ELF-1 (cell line): ENCODE measurements at places on chromosomes 4 and X.

GRCh38 chrX:40722930-40723329, 12.4 kb downstream of the MED14 start:
- no peak for DNase-seq

DNA sequence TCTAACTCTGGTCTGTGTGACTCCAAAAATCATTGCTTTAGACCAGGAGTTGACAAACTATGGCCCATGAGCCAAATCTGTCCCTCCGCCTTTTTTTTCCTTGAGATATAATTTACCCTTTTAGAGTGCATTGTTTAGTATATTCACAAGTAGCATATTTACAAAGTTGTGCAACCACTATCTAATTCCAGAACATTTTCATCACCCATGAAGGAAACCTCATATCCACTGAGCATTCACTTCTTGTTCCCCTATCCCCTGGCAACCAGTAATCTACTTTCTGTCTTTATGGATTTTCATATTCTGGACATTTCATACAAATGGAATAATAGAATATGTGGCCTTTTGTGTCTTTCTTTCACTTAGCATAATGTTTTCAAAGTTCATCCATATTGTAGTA, 67.4 kb upstream of the CITED1 start:
- DNase-seq: no peak

GRCh38 chr4:48127682-48128404, 6.2 kb downstream of the TXK start:
- DNase-seq: peak; percentile 95

GRCh38 chr4:106978046-106978774, 57.9 kb downstream of the DKK2 start:
- peak; percentile 36 for DNase-seq

DNA sequence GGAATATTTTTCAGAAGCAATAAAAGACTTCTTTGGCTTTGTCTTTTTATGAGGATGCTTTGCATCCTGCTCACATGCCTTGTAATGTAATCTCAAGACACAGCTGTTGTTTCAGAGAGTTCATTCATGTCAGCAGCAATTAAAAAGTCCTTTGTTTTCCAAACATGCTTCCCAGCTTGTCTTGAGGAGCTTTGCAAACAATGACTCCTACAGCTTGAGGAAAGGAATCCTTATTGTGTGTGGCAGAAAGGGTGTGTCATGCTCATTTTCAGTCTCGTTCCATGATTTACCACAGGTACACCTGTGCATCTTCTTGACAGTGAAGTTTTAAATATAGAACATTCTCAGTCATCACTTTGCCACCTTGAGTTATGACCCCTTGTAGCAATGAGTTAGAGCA, 139.2 kb upstream of the AADAT start:
- no peak for DNase-seq

DNA sequence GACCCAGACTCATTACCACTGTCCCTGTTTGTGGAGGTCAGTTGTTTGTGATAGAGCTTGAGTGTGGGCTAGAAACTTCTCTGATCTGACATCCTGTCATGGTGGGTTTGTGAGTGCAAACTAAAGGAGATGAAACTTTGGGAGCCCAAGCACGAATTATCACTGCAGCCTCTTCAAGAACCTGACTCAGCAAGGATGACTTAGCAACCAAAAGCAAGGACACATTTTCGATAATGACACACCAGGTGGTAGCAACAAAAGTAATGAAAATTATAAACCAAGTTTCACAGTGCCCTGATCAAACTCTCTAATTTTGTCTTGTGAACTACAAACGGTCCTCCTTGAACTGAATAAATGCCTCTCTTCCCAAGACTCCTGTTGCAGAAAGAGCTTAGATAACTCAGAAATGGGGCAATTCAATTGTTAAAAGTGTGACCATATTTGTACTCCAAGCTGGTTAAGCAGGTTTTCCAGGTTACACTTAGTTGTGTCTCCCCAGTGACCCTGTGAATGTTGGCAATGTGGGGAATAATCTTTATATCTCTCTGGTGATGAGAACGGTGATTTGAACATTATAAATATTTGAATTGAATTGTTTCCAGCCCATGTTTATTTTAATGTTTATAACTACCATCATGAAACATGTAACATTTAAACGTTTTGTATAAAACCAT, 52.6 kb upstream of the ATP8A1 start:
- no peak for DNase-seq

DNA sequence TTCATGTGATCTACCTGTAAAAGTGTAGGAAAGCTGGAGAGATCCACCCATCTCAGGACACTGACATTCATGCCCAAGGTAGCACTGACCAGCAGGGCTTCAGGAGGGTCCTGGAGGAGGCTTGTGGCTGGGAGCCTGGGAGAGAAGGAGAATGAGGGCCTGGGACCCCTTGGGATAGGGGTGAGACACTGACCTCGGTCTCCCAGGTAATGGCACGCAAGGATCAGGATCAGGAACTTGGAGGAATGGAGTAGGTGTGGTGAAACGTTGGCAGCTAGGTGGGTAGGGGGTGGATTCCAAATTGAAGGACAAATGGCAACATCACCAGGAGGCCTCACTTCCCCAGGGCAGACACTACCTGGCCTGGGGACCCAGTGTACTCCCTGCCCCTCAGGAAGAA, 12.4 kb upstream of the RGS12 start:
- DNase-seq: no peak

GRCh38 chr4:138181287-138181686, 60.9 kb downstream of the SLC7A11 start:
- DNase-seq: no peak

DNA sequence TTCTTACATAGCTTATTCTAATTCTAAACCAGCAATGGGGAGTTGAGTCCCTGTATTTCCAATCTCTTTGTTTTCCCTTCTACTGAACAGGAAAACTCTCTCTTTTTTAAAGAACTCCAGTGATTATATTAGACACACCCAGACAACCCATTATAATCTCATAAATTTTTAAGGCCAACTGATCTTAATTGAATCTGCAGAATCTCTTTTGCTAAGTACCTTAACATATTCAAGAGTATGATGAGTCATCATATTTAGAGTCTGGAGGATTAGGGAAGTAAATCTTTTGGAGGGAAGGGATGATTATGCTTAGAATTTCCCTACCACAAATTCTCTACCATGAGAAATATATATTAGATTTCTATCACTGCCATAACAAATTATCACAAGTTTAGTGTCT, 705.1 kb downstream of the CENPC start:
- DNase-seq: no peak

DNA sequence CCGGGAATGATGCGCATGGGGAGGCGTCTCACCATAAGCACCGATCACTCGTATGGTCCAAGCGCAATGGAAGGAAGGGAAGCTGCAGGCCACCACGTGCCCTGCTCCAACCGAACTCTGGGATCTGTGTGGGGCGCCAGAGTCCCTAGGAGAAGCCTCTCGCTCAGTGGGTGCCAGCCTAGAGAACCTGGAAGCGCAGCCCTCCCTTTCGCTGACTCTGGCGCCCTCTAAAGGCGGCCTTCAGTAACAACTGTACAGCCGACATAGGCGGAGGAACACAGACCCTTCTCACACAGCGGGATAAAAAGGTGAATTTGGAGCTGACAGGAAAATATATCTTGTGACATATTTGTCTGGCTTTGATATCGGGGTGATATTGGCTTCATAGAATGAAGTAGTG, 76.0 kb downstream of the INTS6L start:
- peak; percentile 73 for DNase-seq

- DNase-seq: no peak
Measured at GRCh38 chr4:913280-913618, 18.9 kb downstream of the GAK start.

GRCh38 chrX:115373308-115373707, 83.8 kb downstream of the LUZP4 start:
- peak; percentile 19 for DNase-seq

DNA sequence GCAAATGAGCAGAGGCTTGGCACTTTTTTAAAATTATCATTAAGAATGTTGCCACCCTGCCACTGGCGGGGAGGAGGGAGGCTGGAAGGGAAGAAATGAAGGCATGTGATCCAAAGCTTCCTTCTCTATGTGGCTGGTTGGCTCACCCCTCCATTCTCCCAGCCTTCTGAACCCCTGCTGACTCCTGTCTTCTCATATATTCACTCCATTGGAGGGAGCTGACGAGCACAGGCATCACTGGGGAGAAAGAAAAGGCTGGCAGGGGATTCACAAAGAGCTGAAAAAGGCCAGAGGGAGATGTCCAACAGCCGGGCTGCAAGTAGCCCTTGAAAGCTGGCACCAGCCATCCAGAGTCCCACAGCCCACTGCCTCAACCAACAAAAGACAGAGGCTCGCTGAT, 495.6 kb downstream of the BCOR start:
- no peak for DNase-seq

DNA sequence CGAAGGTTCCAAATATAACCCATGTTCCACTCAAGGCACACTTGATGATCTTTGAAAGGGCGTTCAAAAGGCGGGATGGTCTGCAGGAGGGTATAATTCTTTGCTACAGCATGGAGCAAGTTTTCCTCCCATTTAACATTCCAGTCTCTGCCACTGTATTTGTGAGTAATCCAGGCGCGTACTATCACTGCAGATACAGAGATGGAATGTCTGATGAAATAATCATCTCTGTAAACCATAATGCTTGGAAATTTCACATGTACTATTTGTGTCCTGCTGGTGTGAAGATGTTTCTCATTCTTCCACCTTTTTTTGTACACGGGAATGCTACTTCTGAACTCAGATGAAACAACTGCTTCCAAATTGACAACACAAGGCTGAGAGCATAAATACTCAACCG, 15.5 kb downstream of the SEL1L3 start:
- no peak for DNase-seq

- DNase-seq: no peak
Measured at GRCh38 chr4:83342476-83342875, 7.8 kb upstream of the HPSE start.

DNA sequence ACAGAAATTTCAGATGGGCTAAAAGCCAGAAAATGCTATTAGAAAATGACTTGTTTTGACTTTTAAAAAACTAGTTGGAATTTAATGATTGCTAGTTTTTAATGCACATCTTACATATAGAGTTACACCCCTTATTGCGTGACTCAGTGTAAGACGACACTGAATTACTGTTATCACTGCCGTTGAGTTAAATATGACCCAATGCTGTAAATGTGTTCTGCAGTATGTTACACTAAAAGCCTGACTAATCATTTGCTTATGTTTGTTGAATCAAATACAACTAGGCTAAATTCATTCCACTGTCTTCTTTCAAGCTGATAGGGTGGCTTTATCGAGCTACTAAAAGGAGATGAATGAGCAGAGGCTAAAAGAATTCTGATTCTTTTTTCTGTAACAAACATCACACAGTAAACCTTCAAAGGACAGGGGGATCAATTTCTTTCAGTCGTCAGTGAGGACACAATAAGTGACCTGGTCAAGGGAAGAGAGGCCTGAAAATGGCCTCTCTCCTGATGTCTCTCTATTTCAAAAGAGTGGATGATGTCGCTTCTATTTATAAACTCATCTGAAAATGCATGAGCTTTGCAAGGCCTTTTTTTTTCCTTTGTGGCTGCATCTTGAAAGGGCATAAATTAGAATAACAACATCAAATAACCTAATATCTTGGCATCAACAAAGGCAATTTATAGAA, 142.2 kb upstream of the KCNIP4 start:
- DNase-seq: no peak

GRCh38 chrX:53287493-53288138, 6.2 kb upstream of the IQSEC2 start:
- DNase-seq: peak; percentile 23

- peak; percentile 1 for DNase-seq
Measured at GRCh38 chr4:69881173-69881773, 21.3 kb upstream of the SULT1E1 start.

GRCh38 chr4:3200423-3201090, 48.4 kb upstream of the MSANTD1 start:
- no peak for DNase-seq

DNA sequence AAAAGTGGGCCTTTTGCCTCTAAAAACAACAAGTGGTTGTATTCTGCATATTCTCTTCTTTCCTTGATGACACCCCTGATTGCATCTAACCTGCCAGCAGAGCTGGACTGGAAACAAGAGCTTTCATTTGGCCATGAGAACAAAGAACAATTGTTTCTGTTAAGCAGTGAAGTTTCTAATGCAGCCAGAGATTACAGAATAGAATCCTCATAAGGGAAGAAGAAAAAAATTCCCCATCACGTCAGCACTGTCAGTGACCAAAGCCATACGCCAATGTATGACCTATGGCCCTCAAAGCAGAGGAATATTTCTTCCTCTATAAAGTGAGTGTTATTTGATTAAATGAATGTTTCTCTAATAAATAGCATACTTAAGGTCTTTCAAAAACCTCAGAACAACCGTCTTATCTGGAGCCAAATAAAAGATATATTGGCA, 529.1 kb upstream of the INTU start:
- no peak for DNase-seq

GRCh38 chr4:118810991-118811764, 24.7 kb downstream of the SEC24D start:
- DNase-seq: no peak

GRCh38 chrX:9023293-9023692, 10.6 kb downstream of the FAM9B start:
- no peak for DNase-seq

- DNase-seq: no peak
Measured at GRCh38 chrX:107565015-107565414, 63.3 kb upstream of the PRPS1 start.

- no peak for DNase-seq
Measured at GRCh38 chr4:109614466-109614865, 54.4 kb downstream of the MCUB start.

GRCh38 chr4:93996895-93997294, 168.3 kb downstream of the ATOH1 start:
- DNase-seq: no peak

- DNase-seq: no peak
Measured at GRCh38 chrX:66110112-66110511, 53.9 kb upstream of the HEPH start.

- DNase-seq: no peak
Measured at GRCh38 chrX:44071847-44072551, 98.8 kb upstream of the NDP start.

GRCh38 chrX:132887569-132887968, 70.9 kb downstream of the HS6ST2 start:
- no peak for DNase-seq

- DNase-seq: no peak
Measured at GRCh38 chrX:21659320-21659719, 1.2 kb upstream of the KLHL34 start.
